ENCODE measurements at places on chromosomes 6 and 20.
A peak's percentile ranks its signal among the peaks of the same experiment; 100 is the strongest.

- DNase-seq, result no peak
Measured at GRCh38 chr20:41300886-41301285, 16.6 kb downstream of the ZHX3 start.

DNA sequence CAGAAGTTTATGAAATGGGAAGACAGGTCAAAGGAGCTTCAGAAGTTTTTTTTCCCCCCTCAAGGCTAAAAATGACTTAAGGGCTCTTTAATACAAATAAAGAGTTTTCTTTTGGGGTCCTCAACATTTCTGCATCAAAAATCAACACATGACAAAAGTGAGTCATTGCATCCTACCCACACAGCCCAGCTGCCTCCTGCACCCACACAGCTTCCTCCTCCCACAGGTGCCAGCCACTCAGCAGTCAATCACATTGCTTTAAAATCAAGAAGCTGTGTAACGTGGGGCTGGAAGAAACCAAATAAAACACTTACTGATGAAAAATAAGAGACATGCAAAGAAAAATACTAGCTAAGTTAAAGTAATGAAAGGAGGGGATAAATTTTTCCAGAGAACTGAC is 68.5 kb downstream of the MAP3K5 start:
- DNase-seq, result no peak

- DNase-seq, result no peak
Measured at GRCh38 chr6:49646942-49647341, 10.3 kb upstream of the RHAG start.

DNA sequence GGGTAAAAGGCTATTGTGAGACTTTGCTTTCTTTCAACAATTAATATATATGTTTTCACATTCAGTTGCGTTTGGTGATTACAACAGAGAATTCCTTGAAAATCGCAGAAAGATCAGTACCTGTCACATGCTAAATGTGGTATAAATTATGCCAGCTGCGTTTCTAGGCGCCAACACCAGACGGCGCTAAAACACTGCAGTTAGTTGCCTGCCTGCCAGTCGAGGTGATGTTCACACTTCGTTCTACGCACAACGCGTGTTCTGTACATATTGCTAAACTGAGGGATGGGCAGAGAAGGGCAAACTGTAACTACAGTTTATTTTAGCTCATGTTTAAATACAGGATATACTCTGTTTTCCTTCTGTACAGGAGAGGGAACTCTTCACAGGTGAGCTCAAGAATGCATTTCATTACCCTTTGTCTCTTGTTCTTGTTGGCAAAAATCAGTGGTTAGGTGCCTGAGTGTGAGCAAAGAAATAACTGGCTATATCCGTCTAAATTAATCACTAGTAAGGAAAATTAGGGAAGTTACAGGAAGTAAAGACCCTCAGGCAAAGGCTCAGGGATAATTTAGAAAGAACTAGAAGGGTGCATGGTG is 100.1 kb upstream of the RGS17 start:
- DNase-seq, result no peak

- peak; percentile 75 for DNase-seq
Measured at GRCh38 chr6:56699066-56699654, 56.5 kb upstream of the DST start.

DNA sequence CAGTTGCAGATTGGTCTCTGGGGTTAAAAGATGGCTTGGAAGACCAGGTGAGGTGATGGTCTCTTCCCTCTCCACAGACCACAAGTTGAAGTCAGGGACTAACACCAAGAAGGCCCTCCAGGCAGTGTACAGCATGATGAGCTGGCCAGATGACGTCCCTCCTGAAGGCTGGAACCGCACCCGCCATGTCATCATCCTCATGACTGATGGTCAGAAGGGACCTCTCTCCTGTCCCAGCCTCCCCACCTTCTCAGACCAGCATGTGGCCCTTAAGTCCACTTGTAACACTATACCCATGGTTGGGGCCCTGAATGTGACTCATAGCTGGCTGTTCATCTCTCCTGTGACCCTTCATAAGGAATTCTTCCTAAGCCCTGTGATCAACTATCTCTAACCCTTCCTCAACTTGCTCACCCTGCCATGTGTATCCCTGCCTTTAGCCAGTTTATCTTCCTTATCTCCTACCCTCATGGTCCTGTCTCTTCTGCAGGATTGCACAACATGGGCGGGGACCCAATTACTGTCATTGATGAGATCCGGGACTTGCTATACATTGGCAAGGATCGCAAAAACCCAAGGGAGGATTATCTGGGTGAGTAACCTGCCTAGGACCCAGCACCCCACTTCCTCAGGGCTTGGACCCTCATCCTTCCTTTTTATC is 3.0 kb downstream of the CFB start:
- DNase-seq, result no peak

DNA sequence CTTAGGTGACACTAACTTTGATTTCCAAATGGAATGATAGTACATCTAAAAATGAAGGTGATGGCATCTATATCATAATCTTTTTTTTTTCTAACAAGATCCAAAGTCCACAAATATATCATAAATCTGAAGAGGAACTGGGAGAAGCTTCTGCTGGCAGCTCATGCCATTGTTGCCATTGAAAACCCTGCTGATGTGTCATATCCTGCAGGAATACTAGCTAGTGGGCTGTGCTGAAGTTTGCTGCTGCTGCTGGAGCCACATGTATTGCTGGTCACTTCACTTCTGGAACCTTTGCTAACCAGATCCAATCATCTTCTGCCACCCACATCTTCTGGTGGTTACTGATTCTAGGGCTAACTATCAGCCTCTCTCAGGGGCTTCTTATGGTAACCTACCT is 27.4 kb upstream of the KHDC1 start:
- DNase-seq, result no peak

DNA sequence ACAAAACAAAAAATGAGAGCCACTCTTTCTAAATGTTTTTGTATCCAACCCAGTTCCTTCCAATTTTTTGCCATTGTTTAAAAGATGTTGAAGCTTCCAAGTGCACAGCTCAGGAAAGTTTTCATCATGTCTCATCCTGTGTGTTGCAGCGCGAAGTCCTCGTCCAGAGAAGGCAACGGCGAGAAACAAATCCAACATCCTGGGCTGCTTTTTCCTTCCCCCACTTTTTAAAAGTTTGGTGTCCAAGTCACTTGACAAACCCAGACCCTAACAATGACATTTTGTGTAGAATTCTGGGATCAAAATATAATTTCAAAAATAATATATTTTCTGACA is 92.3 kb downstream of the ANKRD60 start:
- no peak for DNase-seq

- no peak for DNase-seq
Measured at GRCh38 chr20:38256021-38256420, 4.5 kb downstream of the KIAA1755 start.

GRCh38 chr6:162151021-162151665 is 576.4 kb downstream of the PRKN start:
- DNase-seq, result no peak

- DNase-seq, result no peak
Measured at GRCh38 chr6:100237821-100238220, 226.9 kb downstream of the SIM1 start.

GRCh38 chr6:112383191-112383590 is 36.1 kb downstream of the RFPL4B start:
- no peak for DNase-seq

GRCh38 chr6:56528412-56528841 is 114.3 kb downstream of the DST start:
- no peak for DNase-seq

DNA sequence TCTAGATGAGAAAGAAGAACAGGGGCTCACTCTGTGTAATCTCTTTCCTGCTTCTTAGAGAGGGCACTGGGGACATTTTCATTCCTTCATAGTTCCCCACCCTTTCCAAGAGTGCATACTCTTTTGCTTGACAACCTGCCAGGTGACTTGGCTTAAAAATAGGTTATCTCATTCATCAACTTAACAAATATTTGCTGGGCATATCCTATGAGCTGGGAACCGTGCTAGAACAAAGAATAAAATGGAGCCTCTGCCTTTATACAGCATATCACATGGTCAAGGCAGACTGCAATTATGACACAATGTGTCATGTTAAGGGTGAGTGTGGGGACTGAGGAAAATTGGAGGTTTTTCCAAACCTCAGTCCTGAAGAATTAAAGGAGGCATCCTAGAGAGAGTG is 209.8 kb upstream of the FOXA2 start:
- DNase-seq, result no peak

GRCh38 chr6:169244684-169245383 is 8.8 kb downstream of the THBS2 start:
- DNase-seq, result no peak

- no peak for DNase-seq
Measured at GRCh38 chr20:717832-718231, 42.2 kb upstream of the SCRT2 start.

DNA sequence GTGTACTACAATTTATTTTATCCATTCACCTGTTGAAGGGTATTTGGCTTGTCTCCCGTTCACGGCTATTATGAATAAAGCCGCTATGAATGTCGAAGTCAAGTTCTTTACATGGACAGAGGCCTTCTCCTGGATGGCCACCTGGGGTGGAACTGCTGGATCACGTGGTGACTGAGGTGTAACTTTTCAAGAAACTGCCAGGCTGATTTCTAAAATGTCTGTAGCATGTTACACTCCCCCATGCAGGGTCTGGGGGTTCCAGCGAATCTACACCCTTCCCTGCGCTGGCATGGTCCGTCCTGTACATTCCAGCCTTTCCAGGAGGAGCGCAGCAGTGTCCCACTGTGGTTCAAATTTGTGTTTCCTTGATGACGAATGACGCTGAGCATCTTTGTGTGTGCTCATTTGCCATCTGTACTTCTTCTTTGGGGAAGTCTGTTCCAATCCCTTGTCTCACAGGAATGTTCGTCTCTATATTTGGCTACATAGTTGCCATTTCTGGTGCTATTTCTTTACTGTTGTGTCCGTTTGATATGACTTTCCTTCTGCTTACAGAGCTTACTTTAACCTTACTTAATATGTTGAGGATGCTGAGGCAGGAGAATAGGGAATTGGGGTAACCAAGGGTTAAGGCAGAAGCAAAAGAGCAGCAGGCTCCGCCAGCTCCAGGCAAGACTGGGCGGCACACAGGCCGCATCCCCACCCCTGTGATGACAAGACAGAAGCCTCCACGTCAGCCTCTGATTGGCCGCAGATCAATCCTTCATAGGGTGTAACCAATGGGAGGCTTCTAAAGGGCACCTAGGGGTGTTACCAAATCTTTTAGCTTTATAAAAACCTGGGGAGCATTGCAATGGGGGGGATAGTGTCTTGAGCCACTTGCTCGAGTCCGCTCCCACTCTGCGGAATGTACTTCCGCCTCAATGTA is 106.6 kb downstream of the TAF4 start:
- DNase-seq, result no peak

DNA sequence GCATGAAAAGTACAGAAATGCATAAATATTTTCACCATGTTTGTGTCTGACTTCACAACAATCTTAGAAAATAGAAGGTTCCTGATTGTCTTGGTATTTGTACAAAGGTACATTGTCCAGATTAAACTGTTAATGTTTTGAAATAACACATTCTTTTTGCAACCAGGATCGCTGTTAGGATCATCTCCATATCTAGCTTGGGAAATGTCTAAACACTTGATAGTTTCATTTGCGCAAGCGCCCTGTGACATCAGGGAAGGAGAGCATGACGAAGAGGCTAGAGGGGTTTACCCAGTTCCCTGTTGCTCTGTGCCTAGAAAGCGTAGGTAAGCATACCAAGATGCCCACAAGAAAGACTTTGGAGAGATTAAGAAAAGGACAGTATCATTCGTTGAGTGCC is 19.4 kb downstream of the ALDH8A1 start:
- DNase-seq, result no peak

- DNase-seq, result no peak
Measured at GRCh38 chr6:139569566-139569965, 195.1 kb upstream of the CITED2 start.

GRCh38 chr20:45104786-45105185 is 3.9 kb upstream of the KCNS1 start:
- DNase-seq, result no peak

- DNase-seq, result no peak
Measured at GRCh38 chr20:20084296-20084752, 32.0 kb downstream of the CFAP61 start.

- no peak for DNase-seq
Measured at GRCh38 chr6:53879608-53880007, 84.8 kb downstream of the LRRC1 start.

DNA sequence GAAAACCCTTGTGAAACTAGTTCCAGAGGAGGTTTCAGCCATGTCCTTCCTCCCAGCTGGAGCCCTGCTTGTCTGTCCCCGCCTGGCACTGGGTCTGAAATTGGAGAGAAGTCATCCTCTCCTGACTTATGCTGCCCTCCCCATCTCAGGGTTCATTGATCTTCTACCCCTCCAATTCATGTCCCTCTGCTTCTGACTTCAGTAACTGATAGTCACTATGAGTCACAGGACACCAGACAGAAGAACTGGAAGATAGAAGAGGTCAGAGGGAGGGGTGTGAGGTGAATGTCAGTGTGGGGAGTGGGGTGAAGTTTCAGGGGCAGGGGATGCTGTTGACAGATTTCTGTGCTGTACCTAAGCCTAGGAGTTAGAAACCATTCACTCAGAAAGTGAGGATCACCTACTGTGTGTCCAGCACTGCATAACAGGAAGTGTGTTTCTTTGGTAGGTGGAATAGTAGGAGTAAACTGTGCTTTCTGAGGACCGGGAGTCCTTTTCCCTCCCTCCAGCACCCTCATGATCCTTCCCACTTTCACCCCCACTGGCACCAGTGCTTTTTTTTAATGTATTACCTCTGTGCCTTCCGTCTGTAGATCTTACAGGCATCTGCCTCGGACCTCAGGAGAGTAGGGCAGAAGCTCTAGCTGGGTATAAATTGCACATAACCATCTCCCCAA is 627 bp upstream of the RPP21 start:
- DNase-seq, result no peak

GRCh38 chr6:103153016-103153415 is 1706.7 kb downstream of the HACE1 start:
- no peak for DNase-seq

- DNase-seq, result no peak
Measured at GRCh38 chr20:4897600-4897999, 103.7 kb downstream of the SLC23A2 start.

DNA sequence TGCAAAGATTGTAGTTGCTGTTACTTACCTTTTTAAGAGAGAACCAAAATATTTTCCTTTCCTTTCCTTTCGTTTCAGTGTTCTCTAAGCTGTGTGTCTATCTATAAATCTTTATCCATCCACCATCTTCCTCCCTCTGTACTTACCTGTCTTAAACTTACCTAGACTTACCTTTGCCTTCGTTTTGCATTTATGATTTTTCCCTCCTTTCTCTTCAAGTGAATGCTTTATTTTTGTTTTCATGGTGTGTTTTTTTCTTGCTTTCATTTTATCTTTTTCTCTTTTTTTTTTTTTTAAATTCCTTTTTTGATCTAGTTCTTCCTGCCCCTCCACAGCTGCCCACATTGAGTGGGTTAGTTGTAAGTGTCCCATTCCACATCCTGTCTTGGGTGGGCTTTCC is 26.2 kb downstream of the ARID1B start:
- DNase-seq, result no peak

- no peak for DNase-seq
Measured at GRCh38 chr20:63405102-63405730, 44.1 kb upstream of the CHRNA4 start.

GRCh38 chr20:25360631-25361286 is 29.9 kb downstream of the ABHD12 start:
- DNase-seq, result no peak

GRCh38 chr20:8365634-8366033 is 233.6 kb downstream of the PLCB1 start:
- DNase-seq, result no peak

All from NCI-H1105 treated with DMSO at 0.1 percent for 48 hours (cell line).